ENCODE measurements at places on chromosomes 11 and 22.

DNA sequence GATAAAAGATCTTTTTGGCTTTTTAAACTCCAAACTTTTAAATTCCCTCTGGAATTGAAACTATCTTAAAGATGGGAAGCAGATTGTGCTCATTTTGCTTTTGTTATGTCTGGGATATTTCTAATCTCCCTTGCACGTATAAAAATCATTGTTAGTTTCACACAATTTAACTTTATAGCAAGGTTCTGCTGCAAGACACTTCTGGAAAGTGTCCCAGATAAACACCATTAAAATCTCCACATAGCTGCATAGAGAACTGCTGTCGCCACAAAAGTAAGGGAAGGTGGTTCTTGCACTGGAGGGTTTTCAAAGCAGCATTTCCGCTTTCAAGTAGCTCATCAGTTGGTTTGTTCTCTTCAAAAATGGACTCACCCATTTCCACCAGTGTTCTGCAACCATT lies 11.8 kb downstream of the PTS start:
- no peak for DNase-seq

DNA sequence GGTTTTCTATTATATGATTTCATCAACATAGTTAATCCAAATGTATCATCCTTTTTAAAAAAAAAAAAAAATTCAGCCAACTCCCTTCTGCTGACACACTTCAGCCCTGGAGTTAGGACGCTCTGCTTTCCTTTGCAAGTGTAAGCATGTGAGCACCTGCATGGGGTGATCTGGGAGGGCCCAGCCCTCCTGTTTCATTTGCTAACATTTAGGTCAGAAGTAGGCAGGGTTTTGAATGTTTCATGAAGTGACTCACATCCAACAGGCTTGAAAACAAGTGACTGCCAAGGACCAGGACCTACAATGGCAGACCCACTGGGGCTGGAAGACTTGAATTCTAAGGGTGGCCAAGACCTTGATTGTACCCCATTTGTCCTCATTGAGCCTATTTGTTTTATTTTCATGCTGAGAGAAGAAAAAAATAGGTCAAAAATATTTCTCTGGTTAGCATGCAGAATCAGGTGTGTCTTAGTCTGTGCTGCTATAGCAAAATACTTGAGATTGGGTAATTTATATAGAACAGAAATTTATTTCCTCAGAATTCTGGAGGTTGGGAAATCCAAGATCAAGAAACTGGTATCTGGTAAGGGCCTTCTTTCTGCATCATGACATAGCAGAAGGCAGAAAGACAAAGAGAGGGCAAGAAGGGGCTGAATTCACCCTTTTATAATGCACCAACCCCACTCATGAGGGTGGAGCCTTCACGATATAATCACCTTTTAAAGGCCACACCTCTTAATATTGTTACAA lies 137.6 kb downstream of the CD44 start:
- DNase-seq: no peak

- no peak for DNase-seq
Measured at GRCh38 chr11:130672911-130673310, 224.5 kb downstream of the ADAMTS15 start.

- no peak for DNase-seq
Measured at GRCh38 chr11:64510759-64511158, 80.3 kb upstream of the SLC22A12 start.

DNA sequence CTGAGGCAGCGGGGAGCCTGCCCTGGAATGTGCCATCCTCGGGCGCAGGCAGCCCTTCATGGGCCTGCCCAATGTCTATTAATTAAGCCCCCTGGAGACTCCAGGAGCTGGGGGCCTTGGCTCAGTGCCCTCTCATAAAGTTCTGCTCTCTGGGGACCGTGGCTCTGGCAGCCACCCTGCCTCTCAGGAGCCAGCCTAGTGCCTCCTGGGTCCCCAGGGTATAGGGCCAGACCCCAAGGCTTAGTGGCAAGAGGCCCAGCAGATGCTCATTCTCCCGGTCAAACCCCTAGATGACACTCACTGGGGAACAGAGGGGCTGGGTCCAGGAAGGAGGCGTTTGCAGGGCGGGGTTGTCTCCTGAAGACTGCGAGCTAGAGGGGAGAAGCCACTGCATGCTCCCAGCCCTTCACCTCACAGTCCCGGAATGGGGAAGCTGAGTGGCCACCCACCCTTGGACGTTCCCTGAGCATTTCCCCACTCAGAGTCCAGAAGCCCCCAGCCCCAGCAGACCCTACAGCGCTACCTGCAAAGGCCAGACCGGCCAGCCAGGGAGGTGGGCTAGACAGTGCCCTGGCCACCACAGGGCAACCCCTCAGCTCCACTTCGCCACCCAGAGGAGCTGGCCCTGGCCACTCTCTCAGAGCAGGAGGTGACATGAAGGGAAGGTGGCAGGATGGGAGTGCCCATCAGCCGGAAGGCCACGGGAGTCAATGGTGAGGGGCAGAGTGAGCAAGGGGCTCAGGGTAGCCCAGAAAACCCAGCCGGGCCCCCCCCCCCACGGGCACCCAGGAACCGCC lies 83.0 kb downstream of the CDKN1C start:
- peak; percentile 7 for DNase-seq

DNA sequence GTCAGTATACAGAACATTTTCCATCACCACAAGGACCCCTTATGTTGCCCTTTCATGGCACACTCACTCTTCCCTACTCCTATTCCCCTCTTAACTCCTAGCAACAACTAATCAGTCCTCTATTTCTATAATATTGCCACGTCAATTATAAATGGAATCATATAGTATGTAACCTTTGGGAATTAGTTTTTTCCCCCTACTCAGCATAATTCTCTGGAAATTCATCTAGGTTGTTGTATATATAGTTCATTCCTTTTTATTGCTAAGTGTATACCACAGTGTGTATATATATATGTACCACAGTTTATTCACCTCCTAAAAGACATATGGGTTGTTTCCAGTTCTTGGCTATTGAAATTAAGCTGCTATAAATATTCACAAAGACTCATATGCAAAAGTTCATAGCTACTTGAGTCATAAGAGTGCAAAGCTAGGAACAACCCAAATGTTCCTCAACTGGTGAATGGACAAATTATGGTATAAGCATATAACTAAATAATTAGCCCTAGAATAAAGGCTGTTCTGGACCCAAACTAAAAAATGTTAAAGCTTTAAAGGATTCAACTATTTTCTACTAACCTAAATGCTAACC lies 41.3 kb downstream of the TUB start:
- no peak for DNase-seq

DNA sequence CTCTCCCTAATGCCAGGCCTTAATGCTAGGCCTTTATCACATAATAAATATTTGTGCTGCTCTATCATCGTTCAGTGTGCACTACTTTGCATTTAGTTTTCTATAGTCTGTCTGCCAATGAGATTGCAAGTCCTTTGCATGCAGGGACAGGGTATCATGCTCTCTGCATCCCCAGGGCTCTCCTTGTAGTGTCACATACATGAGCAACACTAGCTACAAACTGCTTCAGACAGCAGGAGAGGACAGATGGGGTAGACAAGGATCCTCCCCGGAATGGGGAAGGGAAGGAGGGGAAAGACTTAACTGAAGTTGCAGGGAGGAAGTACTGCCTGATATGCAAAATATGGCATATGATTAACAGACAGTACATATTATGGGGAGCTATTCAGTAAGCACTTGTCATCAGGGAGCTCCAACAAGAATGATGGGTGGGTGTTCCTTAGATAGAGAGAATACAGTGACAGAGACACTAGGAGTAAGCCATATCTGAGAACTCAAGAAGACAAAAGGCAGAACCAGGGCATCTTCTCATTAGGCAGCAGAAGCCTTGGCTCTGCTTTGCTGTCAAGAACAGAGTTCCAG lies 42.8 kb downstream of the ZNF202 start:
- DNase-seq: no peak

DNA sequence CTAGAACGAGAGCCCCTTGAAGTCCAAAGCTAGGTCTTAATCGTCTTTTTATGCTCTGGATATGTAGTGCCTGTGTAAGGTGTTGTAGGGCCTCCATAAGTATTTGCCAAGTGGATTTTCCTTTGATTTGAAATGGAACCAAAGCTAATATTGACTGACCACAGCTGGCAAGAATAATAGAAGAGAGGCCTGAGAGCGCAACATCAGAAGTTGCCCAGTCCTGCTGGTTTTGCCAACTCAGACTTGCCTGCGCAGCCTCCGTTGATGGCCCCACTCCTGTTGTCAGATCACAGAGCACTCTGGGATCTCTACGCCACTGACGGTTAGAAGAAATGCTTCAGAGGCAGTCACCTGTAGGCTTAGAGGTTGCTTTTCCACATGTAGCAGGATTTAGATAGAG lies 251.2 kb downstream of the TENM4 start:
- no peak for DNase-seq

Measured in activated naive CD4-positive, alpha-beta T cell treated with anti-CD3 and anti-CD28 coated beads, Interleukin-2, amount 50 U/mL, for 16 hours (primary cell).